ENCODE measurements at places on chromosomes 7 and 10.

DNA sequence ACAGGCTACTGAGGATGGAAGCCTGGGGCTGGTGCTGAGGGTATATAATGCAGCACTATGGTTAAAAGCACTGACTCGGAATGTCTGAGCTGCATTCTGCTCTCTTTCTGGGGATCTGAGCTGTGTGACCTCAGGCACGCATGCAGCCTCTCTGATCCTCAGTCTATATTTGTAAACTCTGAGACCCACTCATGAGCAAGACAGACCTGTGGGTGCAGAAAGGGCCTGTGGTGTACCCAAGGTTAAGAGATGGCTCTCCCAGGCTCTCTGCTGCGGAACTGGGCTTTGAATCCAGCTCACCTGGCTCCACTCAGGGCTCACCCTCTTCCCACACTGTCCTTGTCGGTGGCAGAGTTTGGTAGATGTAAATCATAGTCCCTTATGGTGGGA, 89.9 kb downstream of the CHST15 start:
- DNase-seq: no peak

DNA sequence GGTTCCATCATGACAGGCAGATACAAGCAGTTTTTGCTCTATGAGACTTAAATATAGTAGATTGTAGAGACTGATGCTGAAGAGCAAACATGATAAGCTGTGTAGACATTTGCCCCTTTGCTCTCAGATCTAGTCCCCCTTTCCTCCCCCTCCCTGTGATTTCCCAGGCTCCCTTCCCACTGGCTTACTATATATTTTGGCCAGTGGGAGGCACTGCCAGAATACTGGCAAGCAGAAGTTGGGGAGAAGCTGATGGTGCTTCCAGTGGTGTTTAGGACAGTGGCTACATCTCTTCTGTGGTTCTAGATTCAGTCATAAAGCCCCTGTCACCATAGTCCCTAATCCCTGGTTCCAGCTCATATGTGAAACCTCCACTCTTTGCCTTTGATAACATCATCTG, 156.1 kb upstream of the STEAP4 start:
- no peak for DNase-seq

GRCh38 chr10:122049076-122049475, 60.1 kb downstream of the TACC2 start:
- no peak for DNase-seq

DNA sequence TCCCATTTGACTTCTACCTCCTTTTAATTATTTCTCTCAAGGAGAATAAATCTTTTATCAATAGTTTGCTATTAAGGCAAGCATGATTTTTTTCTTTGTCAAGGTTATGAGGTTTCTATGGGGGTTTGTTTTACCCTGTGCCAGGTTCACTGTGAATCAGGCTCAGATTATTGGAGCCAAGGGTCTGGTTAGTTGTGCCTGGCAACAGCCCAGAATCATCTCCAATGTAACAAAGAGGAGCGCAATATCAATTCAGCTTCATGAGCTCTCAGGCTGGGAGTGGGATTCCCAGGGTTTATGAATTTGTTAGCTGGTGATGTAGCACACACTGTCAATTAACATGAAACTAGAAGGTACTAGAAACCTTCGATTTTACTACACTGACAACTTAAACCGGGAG, 73.2 kb downstream of the AASS start:
- no peak for DNase-seq

DNA sequence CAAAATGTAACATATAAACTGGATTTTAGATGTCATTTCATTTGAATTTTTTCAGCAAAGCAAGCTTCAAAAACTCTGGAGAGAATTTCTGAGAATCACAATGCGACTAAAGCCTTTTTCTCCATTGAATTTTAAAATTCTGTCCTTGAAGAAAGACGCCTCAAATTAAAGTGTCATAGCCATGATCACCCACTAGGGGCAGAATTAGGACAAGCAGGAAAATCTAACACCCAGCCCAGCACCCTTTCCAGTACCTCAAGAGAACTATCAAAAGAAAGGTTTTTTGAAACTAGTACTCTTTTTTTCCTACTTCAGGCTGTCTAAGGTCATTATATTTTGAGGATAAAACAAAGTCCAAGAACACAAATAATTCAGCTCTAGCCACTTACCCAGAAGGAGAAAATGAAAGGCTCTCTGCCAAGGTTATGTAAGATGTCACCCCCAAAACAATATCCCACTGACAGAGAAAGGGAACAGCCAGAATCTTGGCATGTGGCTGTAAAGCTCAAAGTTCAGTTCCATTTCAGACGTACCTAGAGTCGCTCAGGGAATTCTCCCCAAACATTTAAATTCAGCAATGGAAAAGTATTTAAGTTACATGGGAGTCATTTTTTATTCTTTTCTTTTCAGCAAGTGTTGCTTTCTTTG, 299.4 kb downstream of the SNX13 start:
- peak; percentile 34 for DNase-seq

- DNase-seq: no peak
Measured at GRCh38 chr7:50709151-50709550, 73.5 kb downstream of the GRB10 start.

- DNase-seq: no peak
Measured at GRCh38 chr10:43971306-43971705, 322.6 kb upstream of the ZNF32 start.

DNA sequence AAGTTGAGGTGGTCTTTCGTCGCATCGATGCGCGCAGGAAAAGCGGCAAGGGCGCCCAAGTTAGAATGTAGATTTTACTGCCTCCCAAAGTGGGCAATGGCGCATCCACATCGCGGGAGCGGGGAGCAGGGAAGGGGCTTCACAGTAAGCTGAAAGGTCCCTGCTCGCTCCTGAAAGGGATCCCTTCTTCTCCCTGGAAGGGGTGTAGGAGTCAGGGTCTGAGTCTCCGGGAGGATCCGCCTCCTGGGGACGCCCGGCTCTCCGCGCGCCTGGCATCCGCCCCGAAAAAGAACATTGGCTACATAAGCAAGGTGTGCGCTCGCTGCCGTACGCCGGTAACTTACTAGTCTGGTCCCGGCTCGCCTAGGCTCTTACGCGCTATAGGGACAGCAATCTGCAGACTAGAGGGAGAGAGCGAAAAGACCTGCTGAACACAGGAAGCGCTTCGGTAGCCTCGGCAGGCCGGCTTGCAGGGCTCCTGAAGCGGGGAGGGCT, 804 bp downstream of the UNC5B start:
- peak; percentile 71 for DNase-seq

DNA sequence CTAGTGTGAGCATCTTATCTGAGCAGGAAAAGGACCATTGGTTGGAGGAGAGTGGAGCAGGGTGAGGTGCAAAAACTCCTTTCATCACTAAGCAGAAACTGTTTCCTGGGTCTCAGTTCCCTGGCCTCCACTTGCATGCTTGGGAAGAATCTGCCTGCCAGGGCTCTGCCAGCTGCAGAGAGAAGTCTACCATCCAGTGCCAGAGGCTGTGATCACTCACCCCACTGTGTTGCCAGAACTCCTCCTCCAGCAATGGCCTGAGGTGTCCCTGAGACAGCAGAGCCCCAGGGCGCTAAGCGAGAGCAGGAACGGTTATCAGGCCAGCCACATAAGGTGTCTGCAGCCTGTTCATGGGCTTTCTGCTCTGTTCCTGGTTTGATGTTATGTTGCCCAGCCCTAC, 991.4 kb downstream of the CCSER2 start:
- DNase-seq: no peak

- no peak for DNase-seq
Measured at GRCh38 chr7:92667816-92668535, 77.8 kb upstream of the FAM133B start.

GRCh38 chr10:131655101-131655849, 245.5 kb upstream of the PPP2R2D start:
- no peak for DNase-seq

- no peak for DNase-seq
Measured at GRCh38 chr7:11737723-11738122, 94.3 kb downstream of the THSD7A start.

DNA sequence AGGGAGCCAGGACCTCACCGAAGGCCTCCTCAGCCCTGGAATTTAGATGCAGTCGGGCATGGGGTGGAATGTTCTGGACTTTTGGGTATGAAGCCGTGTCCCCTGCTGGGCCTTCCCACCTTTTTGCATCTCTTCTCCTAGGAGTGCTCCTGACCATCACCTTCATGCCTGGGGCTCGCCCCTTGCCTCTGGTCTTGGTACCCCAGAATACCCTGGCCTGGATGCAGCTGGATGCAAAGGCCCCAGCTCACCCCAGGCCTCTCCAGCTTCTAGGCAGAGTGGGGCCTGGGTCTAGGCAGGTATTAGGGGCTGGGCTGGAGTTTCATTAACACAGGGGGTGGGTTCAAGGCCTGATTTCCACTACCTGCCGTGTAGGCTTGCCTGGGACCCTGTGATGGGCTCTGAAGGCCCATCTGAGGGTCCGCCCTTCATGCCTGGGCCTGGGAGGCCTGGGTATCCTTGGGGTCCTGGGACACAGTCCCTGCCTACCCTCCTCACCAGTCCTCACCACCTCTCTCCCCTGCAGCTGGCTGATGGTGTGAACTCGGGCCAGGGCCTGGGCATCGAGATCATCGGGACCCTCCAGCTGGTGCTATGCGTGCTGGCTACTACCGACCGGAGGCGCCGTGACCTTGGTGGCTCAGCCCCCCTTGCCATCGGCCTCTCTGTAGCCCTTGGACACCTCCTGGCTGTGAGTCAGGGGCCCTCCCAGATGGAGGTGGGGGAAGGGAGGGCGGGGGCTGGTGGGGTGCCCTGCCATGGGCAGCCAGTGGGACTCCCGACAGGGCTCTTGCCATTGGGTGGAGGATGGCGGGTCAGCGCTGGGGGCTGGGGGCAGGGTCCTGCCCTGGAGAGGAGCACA, 10.1 kb downstream of the AQP1 start:
- no peak for DNase-seq

- DNase-seq: no peak
Measured at GRCh38 chr10:71504570-71504969, 107.8 kb downstream of the CDH23 start.
